Stimulated activated CD8-positive, alpha-beta memory T cell treated with anti-CD3 and anti-CD28 coated beads, Interleukin-7, amount 100 ng/mL, for 1 hour (primary cell): ENCODE measurements at places on chromosomes 2 and 18.

GRCh38 chr2:61700464-61700863 is 153.4 kb downstream of the FAM161A start:
- DNase-seq: no peak

- DNase-seq: no peak
Observed at GRCh38 chr18:36392164-36392978, 94.9 kb downstream of the FHOD3 start.

- DNase-seq: no peak
Observed at GRCh38 chr18:68436485-68436884, 278.4 kb downstream of the TMX3 start.

DNA sequence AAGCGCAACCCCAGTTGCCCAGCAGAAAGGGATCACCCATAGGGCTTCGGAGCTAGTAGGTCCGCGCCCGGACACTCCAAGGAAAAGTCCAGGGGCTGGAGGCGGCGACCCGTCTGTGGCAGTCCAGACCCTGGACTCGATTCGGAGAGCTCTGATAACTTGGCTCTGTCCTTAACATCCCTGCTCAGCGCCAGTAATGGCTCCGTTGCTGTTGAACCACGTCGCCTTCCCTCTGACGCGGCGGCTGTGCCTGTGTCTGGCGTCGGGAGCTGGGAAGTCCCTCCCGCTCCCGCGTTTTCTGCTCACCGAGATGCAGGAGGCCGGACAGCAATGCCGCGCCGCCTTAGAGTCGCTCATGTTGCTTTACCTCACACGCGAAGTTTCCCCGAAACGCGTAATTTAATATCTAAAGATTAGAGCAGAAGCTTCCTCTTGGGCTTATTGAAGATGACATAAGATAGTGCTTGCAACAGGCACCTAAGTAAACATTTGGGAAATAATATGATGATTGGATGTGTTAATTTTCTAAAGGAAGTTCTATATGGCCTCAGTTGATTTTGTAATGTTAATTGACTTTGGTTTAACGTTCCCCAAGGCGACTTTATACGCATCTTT is 1.3 kb upstream of the ZBTB14 start:
- peak; percentile 26 for DNase-seq

GRCh38 chr18:41842886-41843285 is 112.1 kb upstream of the PIK3C3 start:
- DNase-seq: no peak

DNA sequence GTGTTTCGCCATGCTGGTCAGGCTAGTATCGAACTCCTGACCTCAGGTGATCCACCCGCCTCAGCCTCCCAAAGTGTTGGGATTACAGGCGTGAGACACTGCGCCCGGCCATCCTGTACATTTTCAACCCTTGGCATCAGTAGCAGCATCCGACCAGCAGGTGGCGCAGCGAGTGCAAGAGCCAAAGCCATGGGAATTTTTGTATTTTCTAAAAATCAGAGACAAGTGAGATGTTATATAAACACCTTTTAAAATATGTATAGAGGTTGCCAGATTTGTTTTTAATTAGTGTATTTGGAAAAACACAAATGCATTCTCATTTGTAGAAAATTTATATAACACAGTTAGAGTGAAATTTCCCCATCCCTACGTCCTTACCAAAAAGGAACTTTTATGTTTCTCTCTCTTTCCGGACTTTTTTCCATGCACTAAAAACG is 36.8 kb downstream of the MOGAT1 start:
- peak; percentile 46 for DNase-seq

DNA sequence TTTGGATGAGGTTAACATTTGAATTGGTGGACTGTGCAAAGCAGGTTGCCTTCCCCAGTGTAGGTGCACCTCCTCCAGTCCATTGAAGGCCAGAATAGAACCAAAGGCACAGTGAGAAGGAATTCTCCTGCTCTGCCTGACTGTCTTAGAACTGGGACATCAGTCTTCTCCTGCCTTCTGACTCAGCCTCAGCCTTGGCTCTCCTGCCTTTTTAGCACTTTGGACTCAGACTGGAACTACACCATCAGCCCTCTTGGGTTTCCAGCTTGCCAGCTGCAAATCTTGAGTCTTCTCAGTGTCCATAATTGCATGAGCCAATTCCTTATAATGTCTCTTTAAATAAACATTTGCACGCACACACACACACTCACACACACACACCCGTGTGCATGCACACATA is 8.0 kb upstream of the TMEM177 start:
- DNase-seq: no peak

- no peak for DNase-seq
Observed at GRCh38 chr2:47631792-47632398, 151.1 kb upstream of the MSH6 start.

- no peak for DNase-seq
Observed at GRCh38 chr2:63786471-63786870, 55.2 kb upstream of the UGP2 start.

DNA sequence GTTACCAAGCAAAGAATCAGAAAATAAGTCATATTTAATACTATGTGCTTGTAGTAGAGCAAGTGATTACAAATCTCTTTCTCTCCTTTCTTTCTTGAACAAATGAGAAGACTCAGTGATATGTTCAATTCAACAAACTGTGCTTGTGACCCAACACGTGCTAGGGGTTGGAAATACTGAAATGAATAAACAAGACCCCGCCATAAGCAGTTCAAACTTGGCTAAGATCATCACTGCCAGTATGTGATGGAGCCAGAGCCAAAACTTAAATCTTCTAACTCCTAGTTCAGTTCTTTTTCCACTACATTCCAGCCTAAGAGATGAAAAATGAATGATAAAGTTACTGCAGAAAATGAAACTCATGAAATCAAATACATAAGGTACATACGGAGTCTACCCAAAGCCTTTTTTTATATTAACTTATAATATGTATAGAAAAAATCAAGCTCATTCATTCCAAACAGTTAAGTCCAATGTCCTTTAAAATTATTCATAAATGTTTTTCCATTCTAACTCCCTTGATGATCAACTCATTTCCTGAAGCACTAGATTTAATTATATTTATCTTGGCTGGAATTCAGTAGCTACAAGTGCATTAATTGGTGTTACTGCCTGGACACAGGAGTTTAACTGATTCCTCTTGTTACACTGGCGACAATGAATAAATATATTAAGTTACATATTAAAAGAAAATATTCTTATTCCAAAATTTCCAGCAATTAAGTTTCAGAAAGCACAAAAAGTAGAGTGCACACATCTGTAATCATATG is 36.0 kb downstream of the GALNT3 start:
- no peak for DNase-seq

DNA sequence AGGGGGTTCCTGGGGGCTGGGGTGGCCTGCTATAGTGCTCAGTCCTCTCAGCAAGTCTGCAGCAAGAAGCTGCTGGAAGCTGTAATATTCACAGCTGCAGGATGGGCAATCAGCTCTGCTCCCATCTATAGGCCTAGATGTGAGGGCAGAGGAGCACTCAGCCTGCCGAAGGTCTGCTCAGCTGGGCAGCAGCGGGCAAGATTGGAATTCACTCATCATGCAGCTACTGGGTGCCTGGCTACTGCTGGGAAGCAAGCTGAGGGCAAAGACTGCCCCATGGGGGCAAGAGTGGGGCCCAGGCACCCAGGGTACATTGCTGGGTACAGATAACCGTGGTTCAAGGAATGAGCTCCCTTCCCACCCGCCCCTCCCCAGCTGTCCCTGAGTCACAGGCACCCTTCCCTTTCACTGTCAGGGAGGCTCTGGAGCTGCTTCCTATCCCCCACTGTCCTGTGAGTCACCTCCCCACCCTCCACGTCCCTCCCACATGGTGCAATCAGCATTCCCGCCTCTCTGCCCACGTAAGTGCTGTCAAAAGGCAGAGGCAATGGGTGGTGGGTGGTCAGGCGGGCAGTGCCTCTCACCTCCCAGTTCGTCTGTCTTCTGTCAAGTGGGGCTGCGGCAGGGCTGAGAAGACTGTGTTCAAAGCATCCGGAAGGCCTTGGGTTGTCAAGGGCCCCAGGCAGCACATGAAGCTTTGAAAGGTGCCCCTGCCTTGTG is 169.2 kb downstream of the TRIM43 start:
- DNase-seq: no peak

DNA sequence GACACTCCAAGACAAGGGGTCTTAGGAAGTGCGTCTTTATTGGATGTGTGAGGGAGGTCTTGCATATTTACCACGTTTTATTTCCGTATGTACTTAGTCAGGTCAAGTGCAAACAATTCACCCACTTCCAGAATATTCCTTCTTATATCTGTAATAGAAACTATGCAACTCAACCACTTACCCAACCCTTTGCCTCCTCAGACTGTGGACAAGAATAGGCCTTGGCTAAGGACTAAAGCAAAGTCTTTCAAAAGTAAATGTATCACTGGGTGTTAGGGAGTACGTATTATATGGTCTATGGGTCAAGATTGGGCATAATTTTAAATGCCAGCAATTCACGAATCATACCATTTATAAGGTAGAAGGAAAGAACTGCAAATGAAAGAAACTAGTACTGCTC is 484.8 kb downstream of the MBD2 start:
- DNase-seq: no peak

- no peak for DNase-seq
Observed at GRCh38 chr2:239554766-239555570, 154.1 kb upstream of the HDAC4 start.

DNA sequence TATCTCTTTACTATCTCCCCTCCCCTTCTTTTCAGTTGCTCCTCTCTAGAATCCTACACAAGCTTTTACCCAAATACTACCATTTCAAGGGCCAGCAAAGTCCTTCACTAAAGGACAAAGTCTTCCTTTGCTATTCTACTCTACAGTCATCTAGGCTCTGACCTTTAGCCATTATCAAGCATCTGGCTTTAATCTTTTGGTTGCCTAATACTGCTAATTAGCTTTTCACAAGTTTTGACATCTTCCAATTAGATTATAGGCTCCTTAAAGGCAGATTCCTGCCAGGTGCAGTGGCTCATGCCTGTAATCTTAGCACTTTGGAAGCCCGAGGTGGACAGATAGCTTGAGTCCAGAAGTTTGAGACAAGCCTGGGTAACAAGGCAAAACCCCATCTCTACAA is 194.4 kb downstream of the SH3BP4 start:
- no peak for DNase-seq

- no peak for DNase-seq
Observed at GRCh38 chr2:240933966-240934700, 28.0 kb downstream of the CROCC2 start.

DNA sequence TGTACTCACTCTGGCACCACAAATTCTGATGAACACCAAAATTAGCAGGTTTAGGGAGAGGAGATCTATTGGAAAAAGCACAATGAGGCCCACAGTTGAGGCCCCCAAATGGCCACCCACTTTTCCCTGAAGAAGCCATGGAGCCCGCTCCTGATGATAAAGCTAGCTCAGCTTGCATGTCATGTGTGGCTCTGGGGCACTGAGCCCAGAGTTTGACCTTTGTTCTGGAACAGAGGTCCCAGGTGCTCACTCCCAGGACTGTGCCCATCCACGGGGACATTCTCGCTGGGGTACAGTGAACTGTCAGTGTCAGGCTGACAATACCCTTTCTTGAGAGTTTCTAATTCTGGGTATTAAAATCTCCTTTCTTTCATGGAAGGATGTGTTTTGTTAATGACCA is 36.2 kb downstream of the XDH start:
- no peak for DNase-seq

GRCh38 chr2:10382354-10383061 is 65.6 kb downstream of the ODC1 start:
- DNase-seq: no peak

DNA sequence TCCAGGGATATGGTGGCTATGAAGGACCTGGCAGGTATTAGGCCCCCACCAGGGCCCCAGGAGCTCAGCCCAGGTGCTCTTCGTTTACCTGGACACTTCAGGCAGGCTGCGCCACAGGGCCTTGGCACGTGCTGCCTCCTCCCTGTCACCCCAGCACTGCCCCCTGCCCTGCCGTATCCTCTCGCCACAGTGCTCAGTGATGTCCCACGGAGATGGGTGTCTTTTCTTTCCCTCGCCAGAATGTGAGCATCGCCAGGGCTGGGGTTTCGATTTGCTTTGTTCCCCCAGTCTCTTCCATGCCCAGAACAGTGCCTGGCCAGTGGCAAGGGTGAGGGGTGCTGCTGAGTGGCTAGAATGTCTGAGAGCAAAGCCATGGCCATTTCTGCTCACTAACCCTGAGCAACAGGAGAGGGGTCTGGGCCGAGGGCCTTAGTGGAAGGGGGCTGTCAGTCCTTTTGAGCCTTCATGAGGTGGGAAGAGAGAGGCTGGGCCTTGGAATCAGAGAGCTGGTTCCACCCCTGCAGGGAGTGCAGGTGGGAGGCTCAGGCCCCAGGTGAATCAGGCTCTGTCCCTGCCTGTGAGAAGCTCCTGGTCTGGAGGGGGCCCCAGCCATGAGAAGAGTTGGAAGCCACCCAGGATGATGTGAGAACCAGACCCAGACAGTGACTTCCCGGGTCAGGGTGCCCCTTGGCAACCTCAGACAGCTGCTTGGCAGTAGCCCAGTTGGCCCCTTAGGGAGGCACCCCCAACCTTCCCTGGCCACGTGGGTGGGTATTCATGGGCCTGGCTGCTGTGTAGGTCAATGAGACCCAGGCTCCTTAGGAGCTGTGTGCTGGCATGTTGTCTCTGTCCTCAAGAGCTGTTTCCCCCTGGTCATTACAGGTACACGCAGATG is 129.9 kb upstream of the HS6ST1 start:
- no peak for DNase-seq

DNA sequence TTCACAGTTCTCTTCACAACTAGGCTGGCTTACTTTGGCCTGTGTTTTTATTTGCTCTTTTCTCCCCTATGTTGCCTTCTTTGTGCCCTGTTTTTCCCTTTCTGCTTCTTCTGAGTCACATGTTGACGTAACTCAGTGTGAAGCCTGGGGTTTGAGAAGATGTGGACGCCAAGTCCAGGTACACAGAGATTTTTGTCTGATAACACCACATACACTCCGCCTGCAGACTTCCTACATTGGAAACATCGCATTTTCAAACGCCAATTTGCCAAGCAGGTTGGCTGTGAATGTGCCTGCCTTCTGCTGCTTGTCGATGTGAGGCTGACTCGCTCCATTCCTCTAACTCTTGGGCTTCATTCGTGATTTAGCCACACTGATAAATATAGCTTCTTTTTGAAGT is 62.6 kb upstream of the FN1 start:
- DNase-seq: no peak

DNA sequence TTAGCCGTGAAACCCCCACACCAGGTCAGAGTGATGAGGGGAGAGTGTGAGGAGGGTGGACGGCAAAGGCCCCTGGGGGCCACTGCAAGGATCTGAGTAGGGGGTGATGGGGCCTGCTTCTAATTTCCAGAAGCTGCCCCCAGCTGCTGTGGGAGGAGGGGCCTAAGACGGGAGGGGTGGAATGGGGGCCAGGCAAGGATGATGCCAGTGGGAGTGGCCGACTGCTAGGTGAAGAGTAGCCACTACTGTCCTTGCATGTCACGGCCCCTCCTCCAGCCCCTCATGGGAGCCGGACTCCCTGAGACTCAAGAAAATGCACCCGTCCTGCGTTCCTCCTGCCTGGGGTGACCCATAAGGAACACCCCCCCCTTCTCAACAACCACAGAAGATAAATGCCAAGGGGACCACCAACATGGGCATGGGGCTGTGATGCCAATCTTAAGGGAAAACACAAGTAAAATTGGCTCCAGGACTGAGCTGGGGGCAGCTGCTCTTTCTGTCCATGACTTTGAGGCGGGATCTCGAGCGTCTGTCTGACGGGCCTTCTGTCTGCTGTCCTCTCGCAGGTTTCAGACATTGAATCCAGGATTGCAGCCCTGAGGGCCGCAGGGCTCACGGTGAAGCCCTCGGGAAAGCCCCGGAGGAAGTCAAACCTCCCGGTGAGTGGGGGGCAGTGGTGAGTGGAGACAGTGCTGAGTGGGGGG is 24.2 kb upstream of the PRLH start:
- no peak for DNase-seq
